Fibroblast of lung (primary cell): ENCODE measurements at places on chromosomes 16 and 17.

GRCh38 chr16:28292731-28293600 lies 641 bp downstream of the SBK1 start:
- no peak for DNase-seq

DNA sequence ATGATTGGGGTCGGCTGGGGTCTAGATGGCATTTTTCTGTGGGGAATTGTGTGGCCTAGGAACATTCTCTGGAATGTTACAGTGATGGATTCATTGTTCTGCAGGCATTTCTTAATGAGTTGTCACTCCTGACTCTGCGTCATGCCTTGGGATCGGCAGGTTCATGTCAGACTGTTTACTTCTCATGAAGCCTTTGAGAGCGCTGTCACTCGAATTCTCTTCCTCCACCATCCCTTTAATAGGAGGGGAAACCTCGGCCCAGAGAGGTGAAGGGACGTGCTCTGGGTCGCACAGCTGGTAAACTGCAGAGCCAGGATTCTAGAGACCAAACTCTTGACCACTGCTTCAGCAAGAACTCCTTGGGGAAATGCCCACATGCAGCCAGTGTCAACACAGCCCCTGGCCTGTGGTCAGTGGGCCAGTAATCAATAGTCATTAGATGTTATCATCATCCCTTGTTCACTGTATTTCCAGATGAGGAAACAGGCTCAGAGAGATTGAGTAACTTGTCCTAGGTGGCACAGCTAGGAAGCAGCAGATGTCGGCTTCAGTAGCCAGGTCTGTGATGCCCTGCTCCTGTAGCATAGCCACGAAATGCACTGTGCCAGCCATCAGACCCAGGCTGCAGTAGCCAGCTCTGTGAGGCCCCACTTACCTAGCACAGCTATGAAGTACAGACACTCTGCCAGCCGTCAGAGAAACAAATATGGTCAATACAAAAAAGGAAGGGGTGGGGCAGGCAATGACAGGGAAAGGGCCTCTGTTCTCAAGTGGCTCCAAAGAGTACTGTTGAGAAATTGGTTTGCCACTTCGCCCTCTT lies 259.0 kb downstream of the CPPED1 start:
- DNase-seq = peak; percentile 31

- DNase-seq = peak; percentile 60
Observed at GRCh38 chr16:88405216-88406060, 22.7 kb downstream of the ZNF469 start.

- peak; percentile 73 for DNase-seq
Observed at GRCh38 chr17:51029568-51030463, 90.9 kb downstream of the SPAG9 start.

- no peak for DNase-seq
Observed at GRCh38 chr17:72569148-72569946, 448.5 kb downstream of the SOX9 start.

GRCh38 chr16:1815461-1815860 lies 11.2 kb downstream of the HAGH start:
- DNase-seq = no peak
